ENCODE measurements at places on chromosomes 5 and 9. TPM values are rescaled to one million over a fixed set of nuclear protein-coding genes. Genes with fewer than 3 reads are reported as not detected.

DNA sequence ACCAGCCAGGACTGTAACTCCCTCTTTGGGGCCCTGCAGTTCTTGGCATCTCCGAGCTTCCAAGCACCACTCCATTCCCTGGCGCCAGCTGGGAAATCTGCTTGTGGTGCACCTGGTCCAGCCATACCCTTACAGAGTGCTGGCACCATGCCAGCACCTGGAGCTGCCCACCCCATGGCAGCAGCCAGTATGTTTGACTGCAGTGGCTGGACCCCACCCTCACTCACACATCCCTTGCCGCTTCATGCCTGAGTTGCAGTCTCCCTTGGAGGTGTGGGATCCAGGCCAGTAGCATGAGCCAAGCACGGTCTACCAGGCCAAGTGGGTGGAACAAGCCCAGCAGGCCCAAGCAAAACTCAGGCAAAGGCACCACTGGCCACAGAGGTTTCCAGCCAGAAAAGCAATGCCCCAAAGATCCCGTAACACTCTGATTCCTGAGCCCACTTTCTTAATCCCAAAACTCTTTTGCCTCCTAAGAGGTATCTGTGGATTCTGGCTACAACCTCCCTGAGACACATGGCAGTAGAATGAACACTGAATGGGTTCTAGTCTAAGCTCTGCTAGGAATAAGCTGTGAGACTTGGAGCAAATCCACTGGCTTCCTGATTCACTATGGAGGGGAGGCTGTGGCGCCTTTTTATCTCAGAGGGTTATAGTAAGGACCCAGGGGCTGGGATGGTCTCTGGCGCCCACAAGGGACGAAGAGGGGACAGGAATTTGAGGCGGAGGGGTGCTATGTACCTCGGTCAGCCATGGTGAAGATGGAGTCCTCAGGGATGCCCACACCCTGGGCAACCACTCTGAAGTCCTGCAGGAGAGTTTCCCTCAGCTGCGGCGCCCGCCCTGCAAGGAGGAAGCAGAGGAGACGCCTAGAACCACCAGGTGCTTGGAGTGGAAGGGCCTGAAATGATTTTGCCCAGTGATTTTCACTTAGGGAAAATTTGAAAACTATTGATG lies 5.6 kb downstream of the AMBP start:
- DNase-seq: no peak

- DNase-seq: no peak
Measured at GRCh38 chr5:135221696-135222095, 177.3 kb downstream of the MACROH2A1 start.

DNA sequence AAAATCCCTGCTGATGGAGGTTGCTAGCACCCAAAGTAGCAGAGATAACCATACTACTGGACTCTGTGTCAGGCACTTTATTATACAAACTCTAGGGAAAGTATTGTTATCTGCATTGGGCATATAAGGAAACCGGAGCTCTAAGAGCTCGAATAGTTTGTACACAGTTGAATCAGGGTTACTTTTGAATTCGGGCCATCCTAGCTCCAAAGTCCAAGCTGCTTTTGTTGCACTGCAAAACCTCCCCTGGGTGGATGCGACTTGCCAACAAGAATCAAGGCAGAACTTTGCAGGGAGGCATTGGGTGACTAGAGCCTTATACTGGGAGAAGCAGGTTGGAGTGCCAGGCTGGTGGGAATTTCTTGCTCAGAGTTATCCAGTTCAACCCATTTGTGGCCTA lies 435.1 kb downstream of the SPATA31D1 start:
- DNase-seq: no peak

GRCh38 chr9:12464400-12464799 lies 228.8 kb upstream of the TYRP1 start:
- no peak for DNase-seq

DNA sequence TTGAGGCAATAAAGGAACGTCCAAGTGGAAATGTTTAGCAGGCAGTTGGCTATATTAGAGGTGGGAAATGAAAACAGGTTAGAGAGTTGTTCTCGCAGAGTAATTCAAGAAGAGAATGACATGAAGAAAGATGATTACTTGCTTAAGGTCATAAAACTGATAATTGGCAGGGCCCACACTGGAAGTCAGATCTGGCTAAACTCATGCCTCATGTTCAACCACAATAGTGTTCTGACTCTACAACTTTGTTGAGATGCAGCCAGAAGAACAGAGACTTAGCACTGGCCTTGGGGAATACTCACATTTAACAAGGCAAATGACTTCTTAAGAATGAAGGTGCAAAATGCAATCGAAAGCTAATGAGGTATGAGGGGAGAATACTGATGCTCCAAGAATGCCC lies 27.2 kb upstream of the TNFSF8 start:
- DNase-seq: no peak

DNA sequence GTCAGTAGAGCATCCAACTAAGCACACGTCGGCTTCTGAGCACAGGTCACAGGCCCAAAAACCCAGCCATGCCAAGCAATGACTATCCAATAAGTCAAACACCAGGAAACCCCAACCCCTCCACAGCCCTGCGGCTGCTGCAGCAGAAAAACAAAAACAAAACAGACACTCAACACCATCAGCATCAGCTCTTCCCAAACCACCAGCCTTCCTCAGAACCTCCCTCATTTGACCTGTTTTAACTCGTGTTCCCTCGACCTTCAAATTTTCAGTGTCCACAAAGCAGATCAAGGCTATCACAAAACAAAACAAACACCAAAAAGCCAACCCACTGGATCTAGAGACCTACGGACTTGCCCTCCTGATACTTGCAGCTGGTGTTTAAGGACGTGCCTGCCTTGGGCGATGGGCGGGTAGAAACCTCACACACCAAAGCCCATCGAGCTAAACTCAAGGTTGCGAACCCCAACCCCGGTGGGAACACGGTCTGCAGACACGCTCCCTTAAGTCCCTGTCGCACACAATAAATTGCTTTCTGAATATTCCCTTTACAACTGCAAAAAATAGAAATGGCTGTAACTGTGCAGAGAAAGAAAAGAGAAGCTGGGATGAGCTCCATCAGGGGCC lies 247.1 kb upstream of the ANKRD55 start:
- DNase-seq: no peak

DNA sequence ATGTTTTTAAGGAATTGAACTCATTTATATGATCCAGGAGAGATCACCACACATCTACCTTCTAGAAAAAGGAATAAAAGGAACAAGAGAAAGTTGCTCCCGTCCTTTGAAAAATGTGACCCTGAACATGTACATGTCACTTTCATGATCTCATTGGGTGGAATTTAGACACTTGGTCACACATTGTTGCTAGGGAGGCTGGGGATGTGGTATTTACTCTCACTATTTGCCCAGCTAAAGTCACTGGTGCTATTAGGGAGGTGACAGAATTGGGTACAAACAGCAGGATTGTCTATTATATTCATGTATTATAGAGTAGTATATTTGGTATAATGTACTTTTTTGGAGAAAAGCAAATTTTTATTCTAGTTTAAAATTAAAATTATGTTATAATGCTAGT lies 2.1 kb upstream of the CDH10 start:
- DNase-seq: no peak

- peak; percentile 7 for DNase-seq
Measured at GRCh38 chr5:28165096-28165495, 1126.7 kb upstream of the CDH9 start.

DNA sequence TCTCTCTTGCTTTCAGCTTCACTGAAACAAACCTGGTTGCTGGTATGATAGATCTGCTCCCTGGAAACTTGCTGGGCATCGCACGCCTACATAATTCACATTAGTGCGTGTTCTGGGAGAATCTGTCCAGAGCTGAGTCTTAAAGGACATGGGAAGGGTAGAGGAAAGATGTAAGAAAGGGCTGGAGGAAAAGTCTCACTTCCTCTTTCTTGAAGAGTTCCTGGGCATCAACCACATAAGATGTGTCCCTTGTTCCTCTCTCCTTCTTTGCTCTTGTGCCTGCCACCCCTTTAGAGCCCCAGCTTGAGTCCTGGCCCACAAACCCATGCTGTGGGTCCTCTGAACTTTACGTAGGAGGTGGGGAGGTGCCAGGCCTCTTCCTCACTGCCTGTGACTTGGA lies 205.3 kb upstream of the PANK3 start:
- DNase-seq: no peak

- no peak for DNase-seq
Measured at GRCh38 chr9:136857581-136858412, 5.7 kb downstream of the MAMDC4 start.

DNA sequence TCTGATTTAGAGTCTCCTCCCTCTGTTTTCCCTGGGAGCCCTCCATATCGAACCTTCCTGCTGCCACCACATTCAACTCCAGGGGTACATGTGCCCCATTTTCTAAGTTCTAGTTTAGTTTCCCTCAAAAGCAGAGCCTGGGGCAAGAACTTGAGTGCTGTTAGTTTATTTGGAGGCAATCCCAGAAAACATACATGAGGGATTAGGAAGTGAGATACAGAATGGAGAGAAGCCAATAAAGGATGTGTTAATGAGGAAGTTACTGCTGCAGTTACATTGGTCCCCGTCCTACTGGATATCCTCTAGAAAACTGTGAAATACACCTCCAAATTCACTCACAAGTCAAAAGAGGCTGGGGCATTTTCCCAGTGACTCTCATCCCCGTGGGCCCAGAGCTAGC lies 159.4 kb upstream of the SMARCA2 start:
- no peak for DNase-seq

- no peak for DNase-seq
Measured at GRCh38 chr5:142472306-142472951, 147.6 kb upstream of the SPRY4 start.

GRCh38 chr5:953535-954449 lies 54.8 kb upstream of the NKD2 start:
- DNase-seq: no peak

- DNase-seq: no peak
Measured at GRCh38 chr5:172077664-172078425, 71.4 kb upstream of the FBXW11 start.

GRCh38 chr9:36720043-36720442 lies 147.3 kb downstream of the MELK start:
- no peak for DNase-seq

- no peak for DNase-seq
Measured at GRCh38 chr5:142275496-142275895, 49.3 kb downstream of the SPRY4 start.

DNA sequence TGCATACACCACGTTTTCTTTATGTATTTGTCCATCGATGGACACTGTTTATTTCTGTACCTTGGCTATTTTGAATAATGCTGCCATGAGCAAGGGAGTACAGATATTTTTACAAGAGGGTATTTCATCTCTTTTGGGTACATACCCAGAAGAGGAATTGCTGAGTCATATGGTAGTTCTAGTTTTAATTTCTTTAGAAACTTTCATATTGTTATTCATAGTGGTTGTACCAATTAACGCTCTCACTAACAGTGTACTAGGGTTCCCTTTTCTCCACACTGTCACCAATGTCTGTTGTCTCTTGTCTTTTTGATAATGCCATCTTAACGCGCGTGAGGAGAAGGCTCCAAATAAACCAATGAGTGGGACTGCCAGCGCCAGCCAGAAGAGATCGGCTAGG lies 257.6 kb upstream of the EDIL3 start:
- DNase-seq: no peak

DNA sequence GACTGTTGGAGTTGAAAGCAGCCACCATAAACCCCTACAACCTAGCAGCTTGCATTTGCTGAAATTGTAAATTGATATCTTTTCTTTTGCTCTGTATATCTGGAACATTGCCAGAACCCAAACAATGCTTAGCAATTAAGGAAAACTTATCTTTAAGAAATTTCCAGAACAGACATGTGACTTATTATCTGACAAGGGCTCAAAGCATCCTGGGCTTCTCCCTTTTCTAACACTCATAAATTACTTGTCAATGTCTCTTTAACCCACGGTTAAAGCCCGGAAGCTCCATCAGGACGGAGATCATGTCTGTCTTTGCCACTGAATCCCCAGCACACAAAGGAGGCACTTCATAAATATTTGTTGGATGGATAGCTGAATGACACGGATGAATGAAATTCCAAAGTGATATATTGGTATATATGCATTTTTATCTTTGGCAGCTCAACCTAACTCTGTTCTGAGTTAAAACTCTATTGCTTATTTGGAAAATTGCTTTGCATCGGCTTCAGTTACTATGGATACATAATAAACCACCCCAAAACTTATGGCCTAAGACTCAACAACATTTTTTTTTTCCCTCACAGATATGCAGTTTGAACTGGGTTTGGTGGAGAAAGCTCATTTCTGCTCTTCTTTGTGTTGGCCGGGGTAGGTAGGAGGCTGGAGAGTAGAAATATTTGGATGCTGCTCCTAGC lies 103.1 kb upstream of the CLINT1 start:
- no peak for DNase-seq

GRCh38 chr5:5178136-5178535 lies 38.0 kb downstream of the ADAMTS16 start:
- DNase-seq: no peak

- DNase-seq: no peak
Measured at GRCh38 chr9:108668191-108668937, 187.4 kb downstream of the ACTL7B start.

Gene BARHL1
- polyA plus RNA-seq: not detected

Gene PCDHB11
- 5.0 TPM for polyA plus RNA-seq

Gene RNF183
- 4.9 TPM for polyA plus RNA-seq

Gene ANKRD31
- 0.48 TPM for polyA plus RNA-seq

Gene POLE3
- 70.0 TPM for polyA plus RNA-seq

Gene MORN5
- polyA plus RNA-seq: 2.4 TPM

Gene ENDOG
- 8.0 TPM for polyA plus RNA-seq

Gene NRG2
- 1.3 TPM for polyA plus RNA-seq
